ENCODE measurements at places on chromosomes 5 and 9. TPM values are rescaled to one million over a fixed set of nuclear protein-coding genes. Genes with fewer than 3 reads are reported as not detected.
A peak's percentile ranks its signal among the peaks of the same experiment; 100 is the strongest.

GRCh38 chr9:135439916-135440315, 39.7 kb upstream of the PPP1R26 start:
- H3K27me3 ChIP-seq, result peaks cover 24% of the 10 kb centered on the region
- DNase-seq, result no peak
- H3K4me1 ChIP-seq, result no peaks in the 10 kb centered on the region
- no peak overlapping the region for H3K4me3 ChIP-seq
- no peaks in the 10 kb centered on the region for H3K36me3 ChIP-seq

DNA sequence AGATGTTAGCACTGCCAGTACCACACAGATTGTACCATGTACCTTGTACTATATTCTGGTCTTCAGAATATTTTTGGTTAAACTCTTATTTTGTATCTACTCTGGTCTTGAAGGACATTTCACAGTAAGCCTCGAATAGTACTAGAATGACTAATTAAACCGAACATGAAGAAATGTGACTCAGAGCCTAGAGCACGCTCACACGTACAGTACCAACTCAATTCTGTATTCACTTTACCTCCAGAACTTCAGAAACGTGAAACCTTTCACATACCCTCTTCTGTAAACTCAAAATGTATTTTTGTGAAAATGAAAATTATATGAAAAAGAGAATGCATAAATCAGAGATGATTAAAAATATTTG, 112.8 kb downstream of the MVB12B start:
- no peak overlapping the region for H3K4me3 ChIP-seq
- H3K27ac ChIP-seq, result peak overlapping the region; percentile 62
- H3K4me1 ChIP-seq, result peaks cover 36% of the 10 kb centered on the region
- no peak for DNase-seq
- H3K36me3 ChIP-seq, result peaks cover 2% of the 10 kb centered on the region

GRCh38 chr5:167167191-167167795, 1124.2 kb upstream of the WWC1 start:
- H3K36me3 ChIP-seq, result no peaks in the 10 kb centered on the region
- DNase-seq, result no peak
- H3K27ac ChIP-seq, result no peak overlapping the region
- no peaks in the 10 kb centered on the region for H3K4me1 ChIP-seq
- H3K27me3 ChIP-seq, result no peaks in the 10 kb centered on the region

GRCh38 chr5:23396346-23396745, 111.1 kb upstream of the PRDM9 start:
- H3K27me3 ChIP-seq, result no peaks in the 10 kb centered on the region
- DNase-seq, result no peak
- no peak overlapping the region for H3K27ac ChIP-seq
- no peak overlapping the region for H3K4me3 ChIP-seq
- no peaks in the 10 kb centered on the region for H3K36me3 ChIP-seq

GRCh38 chr9:137605121-137606004, at the start of gene ARRDC1:
ARRDC1 (plus strand) TSS chr9:137605686; CDS start chr9:137605718, 32 bp downstream.
- no peaks in the 10 kb centered on the region for H3K27me3 ChIP-seq
- no peak within 1 kb of the TSS for H3K27ac ChIP-seq
- peaks cover 14% of the 10 kb centered on the region for H3K4me1 ChIP-seq
- DNase-seq, result peak; percentile 92

- no peaks in the 10 kb centered on the region for H3K36me3 ChIP-seq
- no peak for DNase-seq
- no peaks in the 10 kb centered on the region for H3K27me3 ChIP-seq
- H3K4me1 ChIP-seq, result no peaks in the 10 kb centered on the region
Measured at GRCh38 chr5:82785456-82785855, 291.7 kb downstream of the TMEM167A start.

DNA sequence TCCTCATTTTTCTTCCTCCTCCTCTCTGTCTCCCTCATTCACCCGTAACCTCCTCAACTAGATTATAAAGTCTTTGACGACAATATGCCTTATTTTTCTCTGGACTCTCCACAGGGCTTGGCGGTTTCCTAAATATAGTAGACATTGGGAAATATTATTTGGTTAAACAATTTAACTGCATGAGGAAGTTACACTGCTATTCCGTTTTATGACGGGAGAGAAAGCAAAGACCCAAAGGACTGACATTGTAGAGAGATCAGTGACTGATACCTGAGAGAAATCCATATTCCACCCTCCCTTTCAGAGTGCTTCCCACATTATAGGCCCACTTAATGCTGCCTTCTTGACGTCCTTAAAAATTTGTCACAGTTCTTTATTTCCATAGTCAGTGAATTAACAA, 51.2 kb downstream of the GDA start:
- DNase-seq, result no peak
- no peaks in the 10 kb centered on the region for H3K4me1 ChIP-seq
- no peaks in the 10 kb centered on the region for H3K27me3 ChIP-seq
- no peak overlapping the region for H3K27ac ChIP-seq
- no peak overlapping the region for H3K4me3 ChIP-seq

DNA sequence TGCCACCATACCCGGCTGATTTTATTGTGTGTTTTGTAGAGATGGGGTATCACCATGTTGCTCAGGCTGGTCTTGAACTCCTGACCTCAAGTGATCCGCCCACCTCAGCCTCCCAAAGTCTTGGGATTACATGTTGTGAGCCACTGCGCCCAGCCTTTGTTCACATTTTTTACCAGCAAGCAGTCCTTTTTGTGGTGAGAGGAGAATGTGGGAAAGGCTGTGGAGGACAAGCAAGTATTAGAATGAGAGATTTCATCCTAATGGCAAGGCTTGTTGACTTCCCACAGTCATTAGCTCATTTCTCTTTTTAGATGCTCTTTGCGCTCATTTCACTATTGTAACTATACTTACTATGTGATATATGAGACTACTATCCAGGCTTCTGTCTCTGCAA, 6.1 kb downstream of the IL31RA start:
- no peak for DNase-seq
- peaks cover 3% of the 10 kb centered on the region for H3K36me3 ChIP-seq
- no peaks in the 10 kb centered on the region for H3K27me3 ChIP-seq
- H3K27ac ChIP-seq, result no peak overlapping the region
- peaks cover 23% of the 10 kb centered on the region for H3K4me1 ChIP-seq
- no peak overlapping the region for H3K4me3 ChIP-seq

GRCh38 chr5:14414656-14415023, 167.0 kb upstream of the OTULINL start:
- H3K27me3 ChIP-seq, result peaks cover 6% of the 10 kb centered on the region
- H3K36me3 ChIP-seq, result peaks cover 7% of the 10 kb centered on the region
- peak overlapping the region; percentile 68 for H3K4me3 ChIP-seq
- no peak for DNase-seq

DNA sequence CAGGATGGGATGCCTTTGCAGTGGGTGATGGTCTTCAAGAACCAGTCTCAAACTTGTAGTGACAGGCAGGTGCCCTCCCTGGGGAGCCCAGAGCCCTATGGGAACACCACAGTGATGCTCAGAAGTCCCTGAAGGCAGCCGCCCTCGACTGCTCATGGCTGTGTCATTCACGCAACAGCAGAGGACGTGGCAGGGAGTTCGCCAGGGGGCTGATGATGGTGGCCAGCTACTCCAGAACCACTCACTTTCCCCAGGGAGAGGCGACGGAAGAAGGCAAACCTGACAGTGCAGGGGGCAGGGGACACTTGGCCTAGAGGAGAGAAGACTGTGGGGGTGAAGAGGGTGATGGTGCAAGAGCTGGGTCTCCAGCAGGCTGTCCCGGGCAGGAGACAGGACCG, 4.0 kb downstream of the IL13 start:
- peaks cover 15% of the 10 kb centered on the region for H3K27me3 ChIP-seq
- no peak overlapping the region for H3K27ac ChIP-seq
- H3K4me1 ChIP-seq, result peaks cover 33% of the 10 kb centered on the region
- DNase-seq, result no peak
- no peak overlapping the region for H3K4me3 ChIP-seq
- H3K36me3 ChIP-seq, result no peaks in the 10 kb centered on the region

DNA sequence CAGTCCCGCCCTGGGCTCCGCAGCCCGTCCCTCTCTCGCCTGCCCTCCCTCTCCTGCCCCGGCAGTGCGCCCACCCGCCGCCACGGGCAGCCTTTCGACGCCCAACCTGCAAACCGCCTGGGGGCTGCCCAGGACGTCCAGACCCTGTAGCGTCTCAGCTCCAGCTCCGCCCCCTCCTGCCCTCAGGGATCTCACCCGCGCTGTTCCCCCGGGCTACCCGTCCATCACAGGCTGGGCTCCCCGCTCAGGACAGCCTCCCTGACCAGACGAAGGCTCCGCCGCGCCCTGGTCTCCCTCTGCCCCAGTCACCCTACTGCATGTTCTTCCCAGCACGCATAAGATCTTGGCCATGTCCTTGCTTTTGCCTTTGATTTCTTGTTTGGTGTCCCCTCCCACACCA, 1.4 kb downstream of the RASGEF1C start:
- no peak for DNase-seq
- peaks cover 5% of the 10 kb centered on the region for H3K4me1 ChIP-seq
- H3K4me3 ChIP-seq, result no peak overlapping the region
- H3K36me3 ChIP-seq, result peaks cover 2% of the 10 kb centered on the region

- H3K27ac ChIP-seq, result no peak overlapping the region
- no peaks in the 10 kb centered on the region for H3K27me3 ChIP-seq
- DNase-seq, result no peak
- no peaks in the 10 kb centered on the region for H3K36me3 ChIP-seq
- peaks cover 2% of the 10 kb centered on the region for H3K4me1 ChIP-seq
- no peak overlapping the region for H3K4me3 ChIP-seq
Measured at GRCh38 chr9:114285166-114285867, 37.6 kb upstream of the ORM1 start.

Gene GRXCR2
- total RNA-seq, result not detected

Gene SCAMP1
- 15.6 TPM for total RNA-seq

Gene IL5
- total RNA-seq, result not detected

Gene LCN9
- total RNA-seq, result not detected

Gene ATP6V1G1
- total RNA-seq, result 41.9 TPM

Gene KIAA1958
- 8.4 TPM for total RNA-seq

Measured in activated naive CD8-positive, alpha-beta T cell treated with anti-CD3 and anti-CD28 coated beads for 36 hours (primary cell).